ENCODE measurements at places on chromosomes 11 and 22. TPM values are rescaled to one million over a fixed set of nuclear protein-coding genes. Genes with fewer than 3 reads are reported as not detected.

DNA sequence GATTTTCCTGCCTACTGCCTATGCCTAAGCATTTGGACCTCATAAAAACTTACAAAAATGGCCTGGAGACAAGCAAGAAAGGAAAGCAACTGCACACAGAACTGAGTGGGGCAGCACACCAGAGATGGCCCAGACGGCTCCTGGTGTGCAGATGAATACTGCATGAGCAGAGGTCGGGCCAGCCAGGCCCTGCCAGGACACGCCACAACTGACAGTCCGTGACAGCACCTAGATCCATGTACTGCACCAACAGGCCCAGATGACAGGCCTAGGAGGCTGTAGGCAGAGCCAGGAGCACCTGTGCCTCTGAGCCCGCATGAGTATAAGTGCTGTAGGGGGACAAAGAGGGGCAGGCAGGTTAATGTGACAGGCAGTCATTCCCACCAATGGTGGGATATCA is 160.2 kb downstream of the IGLL1 start:
- H3K27ac ChIP-seq = no peak overlapping the region
- H3K36me3 ChIP-seq = no peaks in the 10 kb centered on the region
- no peaks in the 10 kb centered on the region for H3K27me3 ChIP-seq
- no peak overlapping the region for H3K4me3 ChIP-seq

Gene TSPAN32
- 0.76 TPM for total RNA-seq

DNA sequence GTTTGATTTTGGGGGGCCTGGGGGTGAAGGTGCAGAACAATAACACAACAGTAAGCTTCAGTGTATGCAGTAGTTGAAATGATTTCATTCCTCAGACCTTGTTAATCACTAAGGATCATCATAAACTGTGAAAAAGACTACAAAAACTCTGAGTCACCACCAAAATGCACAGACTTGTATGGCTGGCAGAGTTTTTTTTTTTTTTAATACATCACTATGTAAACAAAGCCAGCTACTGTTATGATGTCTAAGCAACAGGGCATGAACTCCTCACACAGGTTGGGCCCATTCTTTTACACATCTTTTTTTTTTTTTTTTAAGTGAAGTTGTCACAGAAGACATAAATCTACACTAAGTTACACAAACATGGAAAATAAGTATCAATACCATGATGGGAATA is 311.9 kb downstream of the GUCY1A2 start:
- no peak overlapping the region for H3K4me3 ChIP-seq
- peaks cover 4% of the 10 kb centered on the region for H3K4me1 ChIP-seq
- no peak overlapping the region for H3K27ac ChIP-seq
- no peaks in the 10 kb centered on the region for H3K36me3 ChIP-seq
- no peak for DNase-seq

Gene SCN4B
- total RNA-seq = 0.08 TPM

Gene SLC37A2
- 0.37 TPM for total RNA-seq

DNA sequence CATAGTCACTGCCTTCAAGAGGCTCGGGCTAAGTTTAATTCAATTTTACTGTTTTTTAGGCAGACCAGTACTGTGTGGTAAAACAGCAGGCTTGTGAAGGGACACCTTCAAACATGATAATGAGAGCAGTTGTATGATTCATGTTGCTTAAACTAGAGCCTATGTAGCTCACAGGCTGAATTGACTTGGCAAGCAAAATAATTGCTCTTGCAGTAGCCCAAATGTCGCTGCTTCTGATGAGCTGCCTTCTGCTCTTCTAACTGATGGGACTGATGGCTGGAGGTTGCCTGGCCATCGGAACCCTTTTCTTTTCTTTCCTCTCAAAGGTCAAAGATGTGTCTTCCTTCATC is 137.6 kb downstream of the MAML2 start:
- peaks cover 4% of the 10 kb centered on the region for H3K36me3 ChIP-seq
- no peaks in the 10 kb centered on the region for H3K27me3 ChIP-seq
- no peak for DNase-seq
- no peak overlapping the region for H3K27ac ChIP-seq

Gene SERPIND1
- not detected for total RNA-seq

DNA sequence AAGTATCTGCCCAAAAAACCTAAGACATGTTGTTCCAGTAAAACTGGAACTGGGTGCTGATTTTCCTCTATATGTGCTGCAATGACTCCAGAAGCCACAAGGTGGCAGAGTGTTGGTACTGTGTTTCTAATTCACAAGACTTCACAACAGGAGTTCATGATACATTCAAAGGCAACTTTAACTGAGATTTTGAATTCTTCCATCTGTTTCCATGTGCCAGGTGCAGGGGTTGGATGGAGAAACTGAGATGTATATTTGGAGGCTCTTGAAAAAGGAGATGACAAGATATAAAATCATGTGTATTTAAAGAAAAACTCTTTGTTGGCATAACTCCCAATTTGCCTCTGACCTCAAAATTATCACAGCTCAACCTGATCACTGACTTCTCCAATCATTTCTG is 1098.6 kb upstream of the CCDC90B start:
- H3K36me3 ChIP-seq = no peaks in the 10 kb centered on the region
- H3K4me3 ChIP-seq = no peak overlapping the region
- no peak for DNase-seq
- H3K27me3 ChIP-seq = peaks cover 2% of the 10 kb centered on the region

DNA sequence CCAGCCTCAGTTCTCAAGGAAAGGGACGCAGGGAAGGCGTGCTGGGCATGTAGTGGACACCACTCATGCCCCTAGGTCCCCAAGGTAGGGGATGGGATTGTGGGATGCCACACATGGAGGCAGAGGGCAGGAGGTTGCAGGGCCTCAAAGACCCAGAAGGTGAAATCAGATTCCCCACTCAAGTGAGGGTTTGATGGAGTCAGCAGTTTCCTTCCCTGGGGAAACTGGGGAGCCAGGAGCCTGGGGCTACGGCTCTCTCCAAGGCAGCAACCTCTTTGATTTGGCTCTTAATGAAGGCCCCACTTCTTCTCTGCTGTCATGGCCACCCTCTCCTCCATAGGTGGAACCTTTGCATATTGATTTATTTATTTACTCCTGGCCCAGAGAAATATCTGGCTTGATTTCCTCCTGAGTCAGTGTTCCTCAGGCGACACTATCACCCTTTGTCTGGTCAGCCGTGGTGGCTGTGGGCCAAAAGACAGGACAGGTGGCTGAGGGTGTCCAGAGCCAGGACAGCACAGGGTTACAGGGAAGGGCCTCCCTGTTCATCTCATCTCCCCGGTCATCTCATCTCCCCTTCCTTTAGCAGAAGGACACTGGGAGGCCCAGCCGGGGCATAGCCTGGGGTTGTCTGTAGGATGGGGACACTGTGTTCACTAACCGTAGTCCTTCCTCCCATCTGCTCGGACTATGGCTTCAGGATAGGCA is 9.6 kb downstream of the GNAZ start:
- H3K4me3 ChIP-seq = no peak overlapping the region
- H3K36me3 ChIP-seq = no peaks in the 10 kb centered on the region
- H3K4me1 ChIP-seq = peaks cover 7% of the 10 kb centered on the region
- no peak for DNase-seq
- no peaks in the 10 kb centered on the region for H3K27me3 ChIP-seq
- no peak overlapping the region for H3K27ac ChIP-seq

DNA sequence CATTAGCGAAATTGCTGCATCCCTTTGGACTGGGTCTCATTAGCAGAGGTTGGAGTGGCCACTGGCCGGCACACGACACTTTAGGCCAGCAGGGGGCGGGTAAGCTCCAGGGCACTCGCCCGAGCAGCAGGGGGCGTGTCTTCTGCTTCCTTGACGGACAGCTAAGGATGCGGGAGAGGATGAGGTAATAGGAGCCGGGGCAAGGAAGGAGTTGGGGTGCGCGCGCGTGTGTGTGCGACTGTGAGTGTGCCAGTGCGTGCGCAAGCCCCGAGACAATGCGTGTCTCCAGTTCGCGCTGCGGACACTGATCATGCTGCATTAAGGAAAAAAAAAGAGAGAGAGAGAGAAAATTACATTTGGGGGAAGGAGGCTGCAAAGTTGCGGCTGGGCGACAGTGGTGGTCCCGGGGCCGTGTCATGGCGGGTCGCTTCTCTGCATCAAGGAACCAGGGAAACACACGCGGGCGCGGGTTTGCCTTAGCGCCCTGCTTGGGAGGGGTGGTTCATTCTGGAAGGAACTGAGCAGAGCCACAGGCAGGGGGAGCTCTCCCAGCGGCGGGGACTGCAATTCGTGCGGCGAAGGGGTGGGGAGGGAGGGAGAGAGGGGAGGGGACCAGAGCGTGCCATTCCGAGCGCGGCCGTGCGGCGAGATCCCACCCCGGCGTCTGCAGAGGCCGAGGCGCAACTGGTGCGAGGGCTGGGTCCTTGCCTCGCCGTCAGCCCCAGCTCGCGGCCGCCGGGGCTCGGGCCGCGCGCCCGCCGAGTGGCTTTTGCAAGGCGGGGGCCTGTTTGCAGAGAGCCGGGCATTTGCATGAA is at the start of gene DTX4:
Gene DTX4 (plus strand): TSS at position 625 of the 815 bp plus-strand sequence. CDS start 464 bp downstream, outside the sequence.
- peak within 1 kb of the TSS; percentile 77 for H3K4me3 ChIP-seq
- H3K4me1 ChIP-seq = peaks cover 12% of the 10 kb centered on the region
- H3K27me3 ChIP-seq = peaks cover 41% of the 10 kb centered on the region
- no peaks in the 10 kb centered on the region for H3K36me3 ChIP-seq
- H3K27ac ChIP-seq = no peak within 1 kb of the TSS

Gene MMP11
- 76.5 TPM for total RNA-seq

- no peak overlapping the region for H3K27ac ChIP-seq
- no peaks in the 10 kb centered on the region for H3K27me3 ChIP-seq
- H3K4me1 ChIP-seq = peaks cover 6% of the 10 kb centered on the region
- H3K4me3 ChIP-seq = no peak overlapping the region
Observed at GRCh38 chr11:11960687-11961086, 47.7 kb downstream of the DKK3 start.

Gene BBOX1
- 3.4 TPM for total RNA-seq

- H3K36me3 ChIP-seq = no peaks in the 10 kb centered on the region
- H3K4me3 ChIP-seq = no peak overlapping the region
Observed at GRCh38 chr22:49097966-49098365, 729.7 kb downstream of the BRD1 start.

Gene ZP1
- not detected for total RNA-seq

- H3K27me3 ChIP-seq = peaks cover 6% of the 10 kb centered on the region
- peaks cover 15% of the 10 kb centered on the region for H3K4me1 ChIP-seq
- no peak overlapping the region for H3K27ac ChIP-seq
- no peaks in the 10 kb centered on the region for H3K36me3 ChIP-seq
Observed at GRCh38 chr22:24489011-24489410, 6.1 kb upstream of the UPB1 start.

GRCh38 chr11:35970445-35970844 is 26.6 kb downstream of the LDLRAD3 start:
- H3K4me1 ChIP-seq = no peaks in the 10 kb centered on the region
- H3K27me3 ChIP-seq = no peaks in the 10 kb centered on the region
- H3K27ac ChIP-seq = no peak overlapping the region
- no peak overlapping the region for H3K4me3 ChIP-seq
- H3K36me3 ChIP-seq = peaks cover 5% of the 10 kb centered on the region

Gene KLHDC7B
- total RNA-seq = not detected

GRCh38 chr11:101127699-101128570 is 1.7 kb downstream of the PGR start:
- H3K27me3 ChIP-seq = peaks cover 76% of the 10 kb centered on the region
- H3K36me3 ChIP-seq = peaks cover 2% of the 10 kb centered on the region
- no peak for DNase-seq
- peak overlapping the region; percentile 55 for H3K4me3 ChIP-seq
- H3K27ac ChIP-seq = no peak overlapping the region

GRCh38 chr22:38940811-38941384 is 16.5 kb upstream of the APOBEC3A start:
- H3K27me3 ChIP-seq = peaks cover 75% of the 10 kb centered on the region
- no peak overlapping the region for H3K4me3 ChIP-seq
- H3K4me1 ChIP-seq = no peaks in the 10 kb centered on the region
- no peaks in the 10 kb centered on the region for H3K36me3 ChIP-seq
- no peak overlapping the region for H3K27ac ChIP-seq

DNA sequence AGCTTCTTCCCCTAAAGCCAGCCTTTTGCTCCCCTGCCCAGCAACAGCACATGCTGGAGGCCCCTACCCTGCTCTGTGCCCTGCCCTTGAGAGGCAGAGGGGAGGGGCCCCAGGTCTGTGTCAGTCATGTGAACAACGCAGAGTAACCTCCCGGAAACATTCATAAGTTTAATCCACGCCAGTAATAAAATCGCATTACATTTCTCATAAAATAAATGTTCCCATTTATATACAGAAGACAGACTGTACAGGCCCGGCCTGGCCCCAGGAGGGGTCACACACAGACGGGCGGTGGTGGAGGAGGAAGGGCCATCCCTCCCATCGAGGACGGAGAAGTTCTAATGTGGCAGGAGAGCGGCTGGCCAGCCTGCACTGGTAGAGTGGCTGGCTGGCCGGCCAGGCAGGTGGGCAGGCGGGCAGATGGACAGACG is 39.5 kb downstream of the LMO1 start:
- DNase-seq = no peak
- H3K27ac ChIP-seq = no peak overlapping the region
- H3K4me3 ChIP-seq = no peak overlapping the region
- H3K27me3 ChIP-seq = peaks cover 5% of the 10 kb centered on the region

DNA sequence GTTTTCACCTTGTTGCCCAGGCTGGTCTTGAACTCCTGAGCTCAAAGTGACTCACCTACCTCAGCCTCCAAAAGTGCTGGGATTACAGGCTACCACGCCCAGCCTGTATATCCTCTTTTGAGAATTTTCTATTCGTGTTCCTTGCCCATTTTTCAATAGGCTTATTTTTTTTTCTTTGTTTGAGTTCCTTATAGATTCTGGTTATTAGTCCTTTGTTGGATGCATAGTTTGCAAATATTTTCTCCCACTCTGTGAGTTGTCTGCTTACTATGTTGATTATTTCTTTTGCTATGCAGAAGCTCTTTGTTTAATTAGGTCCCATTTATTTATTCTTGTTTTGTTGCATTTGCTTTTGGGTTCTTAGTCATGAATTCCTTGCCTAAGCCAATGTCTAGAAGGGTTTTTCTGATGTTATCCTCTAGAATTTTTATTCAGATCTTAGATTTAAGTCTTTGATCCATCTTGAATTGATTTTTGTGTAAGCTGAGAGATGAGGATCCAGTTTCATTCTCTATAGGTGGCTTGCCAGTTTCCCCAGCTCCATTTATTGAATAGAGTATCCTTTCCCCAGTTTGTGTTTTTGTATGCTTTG is 17.7 kb upstream of the ZBED5 start:
- no peak for DNase-seq
- peak overlapping the region; percentile 89 for H3K27ac ChIP-seq
- no peak overlapping the region for H3K4me3 ChIP-seq
- H3K27me3 ChIP-seq = no peaks in the 10 kb centered on the region
- peaks cover 36% of the 10 kb centered on the region for H3K4me1 ChIP-seq

- no peak for DNase-seq
- H3K4me1 ChIP-seq = peaks cover 2% of the 10 kb centered on the region
- no peak overlapping the region for H3K27ac ChIP-seq
- H3K36me3 ChIP-seq = peaks cover 9% of the 10 kb centered on the region
- no peak overlapping the region for H3K4me3 ChIP-seq
Observed at GRCh38 chr11:29261831-29262230, 755.0 kb downstream of the KCNA4 start.

Gene RELT
- 3.3 TPM for total RNA-seq

- no peak overlapping the region for H3K4me3 ChIP-seq
- H3K27me3 ChIP-seq = no peaks in the 10 kb centered on the region
- peaks cover 8% of the 10 kb centered on the region for H3K4me1 ChIP-seq
- no peak for DNase-seq
Observed at GRCh38 chr11:103889679-103890078, 146.8 kb upstream of the DDI1 start.

Gene SCN2B
- total RNA-seq = not detected

Gene ASCL2
- not detected for total RNA-seq

Gene DUSP8
- 5.4 TPM for total RNA-seq

- no peaks in the 10 kb centered on the region for H3K36me3 ChIP-seq
- DNase-seq = no peak
- peaks cover 12% of the 10 kb centered on the region for H3K27me3 ChIP-seq
Observed at GRCh38 chr22:49853981-49854831, 562 bp downstream of the ZBED4 start.
